ENCODE measurements at places on chromosomes 6 and 20.

DNA sequence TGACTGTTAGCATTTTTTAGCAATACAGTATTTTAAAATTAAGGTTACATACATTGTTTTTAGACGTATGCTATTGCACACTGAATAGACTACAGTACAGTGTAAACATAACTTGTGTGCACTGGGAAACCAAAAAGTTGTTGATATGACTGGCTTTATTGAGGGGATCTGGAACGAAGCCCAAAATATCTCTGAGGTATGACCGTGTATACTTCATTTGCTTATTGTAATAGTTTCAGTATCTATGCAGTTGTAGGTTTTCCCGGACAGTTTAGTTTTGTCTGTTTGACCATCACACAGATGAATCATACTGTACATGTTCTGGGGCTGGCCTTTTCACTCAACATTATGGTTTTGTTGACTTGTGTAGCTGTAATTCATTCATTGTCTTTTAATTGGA is 6.9 kb upstream of the ZBTB12 start:
- DNase-seq, result no peak

- DNase-seq, result no peak
Observed at GRCh38 chr6:134315974-134316441, 1.9 kb downstream of the SGK1 start.

- no peak for DNase-seq
Observed at GRCh38 chr20:41177636-41178035, 40.3 kb downstream of the PLCG1 start.

- no peak for DNase-seq
Observed at GRCh38 chr20:46062151-46062550, 27.6 kb downstream of the NCOA5 start.

DNA sequence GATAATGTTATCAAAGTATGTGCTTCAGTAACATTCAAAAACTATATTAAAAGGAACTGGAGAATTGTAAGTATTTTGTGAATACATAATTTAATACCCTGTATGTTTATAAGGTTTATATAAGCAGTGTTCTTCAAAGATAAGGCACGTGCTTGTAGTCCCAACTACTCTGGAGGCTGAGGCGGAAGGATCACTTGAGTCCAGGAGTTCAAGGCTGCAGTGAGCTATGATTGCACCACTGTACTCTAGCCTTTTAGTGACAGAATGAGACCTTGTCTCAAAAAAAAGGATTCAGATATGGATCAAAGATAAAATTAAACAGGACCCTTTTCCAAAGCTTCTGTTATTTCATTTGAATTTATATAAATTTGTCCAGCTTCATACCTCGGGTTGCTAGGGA is 17.2 kb downstream of the CSE1L start:
- DNase-seq, result no peak

- no peak for DNase-seq
Observed at GRCh38 chr6:55869674-55870073, 5.7 kb downstream of the BMP5 start.

- no peak for DNase-seq
Observed at GRCh38 chr20:54622333-54623295, 147.2 kb downstream of the DOK5 start.

GRCh38 chr20:25399037-25399430 is 8.4 kb upstream of the ABHD12 start:
- DNase-seq, result peak; percentile 57

GRCh38 chr6:157077251-157077650 is 246.1 kb downstream of the TMEM242 start:
- DNase-seq, result no peak

GRCh38 chr6:128290221-128290620 is 230.2 kb downstream of the PTPRK start:
- no peak for DNase-seq

GRCh38 chr6:107941627-107942026 is 16.4 kb downstream of the SEC63 start:
- DNase-seq, result no peak
